COLO829 (cell line): ENCODE measurements at places on chromosomes 1 and 21.

DNA sequence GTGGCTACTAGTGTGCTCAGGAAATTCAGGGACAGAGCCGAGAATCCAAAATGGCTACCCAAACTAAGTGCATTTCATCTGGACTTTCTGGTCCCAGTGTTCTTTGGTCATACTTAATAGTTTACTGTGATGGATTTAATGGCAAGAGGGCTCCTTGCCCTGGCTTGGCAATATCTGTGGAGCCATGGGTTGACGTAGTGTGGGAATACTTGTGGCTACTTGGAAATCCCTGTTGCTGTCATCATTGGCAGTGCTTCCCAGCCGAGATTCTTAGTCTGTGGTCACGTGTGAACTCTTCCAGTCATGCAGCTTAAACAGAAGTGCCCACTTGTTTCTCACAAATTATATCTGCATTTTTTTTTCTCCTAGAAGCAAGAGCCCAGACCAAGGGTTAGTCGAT is 198.9 kb downstream of the HS2ST1 start:
- DNase-seq: no peak

DNA sequence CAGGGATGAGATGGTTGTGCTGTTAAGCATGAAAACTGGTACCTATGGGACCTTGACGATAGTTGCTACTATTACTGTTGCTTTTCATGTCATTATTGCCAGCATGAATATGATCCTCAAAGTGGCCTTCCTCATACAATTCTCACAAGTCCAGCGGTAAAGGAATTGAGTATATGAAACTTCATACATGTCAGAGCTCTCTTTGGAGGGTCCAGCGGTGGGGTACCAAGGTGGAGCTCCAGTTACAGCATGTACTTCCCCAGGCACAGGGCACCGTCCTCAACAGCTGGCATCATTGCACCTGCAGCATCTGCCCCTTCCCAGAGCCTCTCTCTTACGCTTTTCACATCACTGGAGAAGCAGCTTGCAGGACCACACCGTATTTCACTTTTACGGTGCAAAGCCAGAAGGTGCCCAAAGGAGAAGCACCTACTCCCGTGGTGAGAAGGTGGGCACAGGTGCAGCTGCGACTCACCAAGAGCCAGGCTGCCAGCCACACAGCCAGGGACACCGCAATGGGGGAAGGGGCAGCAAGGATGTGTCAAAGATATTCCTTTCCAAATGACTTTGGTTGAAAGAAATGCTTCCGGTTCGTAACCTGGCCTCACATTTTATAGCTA is 166.4 kb upstream of the IRF2BP2 start:
- DNase-seq: peak; percentile 18

- no peak for DNase-seq
Observed at GRCh38 chr1:68955424-68955823, 458.5 kb upstream of the DEPDC1 start.

GRCh38 chr1:40699787-40700186 is 8.3 kb downstream of the NFYC start:
- DNase-seq: no peak

DNA sequence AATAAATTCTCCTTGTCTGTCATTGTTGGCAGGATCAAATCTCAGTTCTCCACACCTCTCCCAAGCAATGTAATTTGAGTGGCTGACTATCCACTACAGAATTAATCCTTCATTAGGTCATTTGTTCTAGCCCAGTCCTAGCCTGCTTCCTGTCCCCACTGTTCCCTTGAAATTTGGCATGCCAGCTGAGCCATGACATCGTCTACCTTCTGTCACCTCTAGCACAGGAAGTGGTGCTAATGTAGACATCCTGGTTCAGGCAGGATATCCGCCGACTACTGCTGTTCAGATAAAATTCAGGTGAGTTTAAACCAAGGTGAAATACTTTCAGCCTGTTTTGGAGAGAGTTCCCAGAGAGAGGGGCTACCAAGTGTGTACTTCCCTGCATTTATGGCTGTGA is 5.9 kb downstream of the CHRM3 start:
- DNase-seq: no peak

GRCh38 chr1:9671377-9672140 is 20.0 kb downstream of the PIK3CD start:
- DNase-seq: no peak

- no peak for DNase-seq
Observed at GRCh38 chr1:152186556-152187285, 27.7 kb upstream of the RPTN start.

DNA sequence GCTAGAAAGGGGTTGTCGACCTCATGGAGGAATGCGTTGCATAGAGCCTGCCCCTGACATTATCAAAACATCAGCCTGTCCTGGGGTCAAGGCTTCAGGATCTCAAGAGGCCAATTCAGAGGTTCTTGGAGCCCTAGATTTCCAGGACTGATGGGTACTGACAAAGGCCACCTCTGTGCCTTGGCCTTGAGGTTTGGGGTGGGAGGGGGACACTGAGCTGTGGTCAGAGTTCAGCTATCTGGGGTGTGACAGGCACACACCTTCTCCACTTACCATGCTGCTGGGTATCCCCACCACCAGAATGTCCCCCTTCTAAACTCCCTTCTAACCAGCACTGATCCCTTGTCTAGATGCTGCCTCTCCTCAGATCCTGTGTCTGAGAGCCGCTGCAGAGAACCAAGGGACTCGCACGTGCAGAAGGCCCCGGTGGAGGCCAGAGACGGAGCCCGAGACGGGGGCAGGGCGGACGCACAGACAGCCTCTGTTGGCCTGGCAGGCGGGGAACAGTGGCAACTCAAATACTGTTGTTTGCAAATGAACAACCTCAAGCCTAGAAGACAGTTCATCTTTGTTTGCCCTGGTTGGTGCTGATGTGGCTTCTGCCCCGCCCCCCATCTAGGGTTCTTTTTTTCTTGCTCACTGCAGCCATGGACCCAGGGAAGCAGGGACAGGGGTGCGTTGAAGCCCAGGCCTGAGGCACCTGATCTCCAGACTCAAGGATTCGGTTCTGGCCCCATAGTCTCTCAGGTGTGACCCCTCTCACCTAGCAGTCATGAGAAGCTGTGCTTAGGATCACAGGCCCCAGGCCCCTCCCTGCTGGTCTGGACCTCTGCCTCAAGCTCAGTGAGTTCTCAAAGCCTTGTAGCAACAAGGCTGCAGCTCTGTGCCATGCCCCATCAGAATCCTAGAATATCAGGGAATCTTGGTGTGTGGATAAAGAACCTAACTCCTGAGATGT is 28.1 kb upstream of the CSF1 start:
- no peak for DNase-seq

GRCh38 chr1:22794647-22795365 is 84.2 kb downstream of the EPHB2 start:
- DNase-seq: no peak
